ENCODE measurements at places on chromosomes 2 and 18.

DNA sequence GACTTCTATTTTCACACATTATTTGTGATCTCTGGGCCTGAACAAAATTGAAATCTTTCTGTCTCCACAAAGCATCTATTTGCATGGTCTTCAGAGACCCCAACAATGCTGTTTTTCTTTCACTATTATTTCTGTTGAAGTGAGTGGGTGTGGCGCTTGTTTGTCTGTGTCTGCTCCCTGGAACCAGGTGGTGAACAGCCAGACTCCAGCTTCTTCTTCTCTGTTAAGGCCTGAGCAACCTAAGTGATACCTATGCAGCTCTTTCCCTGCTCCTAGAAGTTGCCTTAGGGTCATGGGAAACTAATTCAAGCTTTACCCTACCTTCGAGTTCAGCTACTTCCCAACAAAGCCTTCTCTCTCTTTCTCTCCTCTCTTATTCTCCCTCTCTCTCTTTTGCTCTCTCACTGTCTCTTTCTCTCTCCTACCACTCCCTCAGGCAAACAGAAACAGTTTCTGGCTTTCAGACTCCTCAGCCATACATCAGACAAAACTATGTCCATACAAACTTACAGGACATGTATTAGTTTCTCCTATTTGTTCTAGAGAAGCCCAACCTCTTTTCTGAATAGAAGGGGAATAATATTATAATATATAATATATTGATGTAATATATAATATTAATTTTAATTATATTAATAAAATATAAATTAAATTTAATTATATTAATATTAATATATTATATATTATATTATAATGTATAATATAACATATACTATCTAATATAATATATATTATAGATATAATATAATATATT, 552.5 kb downstream of the DSC3 start:
- no peak for DNase-seq

DNA sequence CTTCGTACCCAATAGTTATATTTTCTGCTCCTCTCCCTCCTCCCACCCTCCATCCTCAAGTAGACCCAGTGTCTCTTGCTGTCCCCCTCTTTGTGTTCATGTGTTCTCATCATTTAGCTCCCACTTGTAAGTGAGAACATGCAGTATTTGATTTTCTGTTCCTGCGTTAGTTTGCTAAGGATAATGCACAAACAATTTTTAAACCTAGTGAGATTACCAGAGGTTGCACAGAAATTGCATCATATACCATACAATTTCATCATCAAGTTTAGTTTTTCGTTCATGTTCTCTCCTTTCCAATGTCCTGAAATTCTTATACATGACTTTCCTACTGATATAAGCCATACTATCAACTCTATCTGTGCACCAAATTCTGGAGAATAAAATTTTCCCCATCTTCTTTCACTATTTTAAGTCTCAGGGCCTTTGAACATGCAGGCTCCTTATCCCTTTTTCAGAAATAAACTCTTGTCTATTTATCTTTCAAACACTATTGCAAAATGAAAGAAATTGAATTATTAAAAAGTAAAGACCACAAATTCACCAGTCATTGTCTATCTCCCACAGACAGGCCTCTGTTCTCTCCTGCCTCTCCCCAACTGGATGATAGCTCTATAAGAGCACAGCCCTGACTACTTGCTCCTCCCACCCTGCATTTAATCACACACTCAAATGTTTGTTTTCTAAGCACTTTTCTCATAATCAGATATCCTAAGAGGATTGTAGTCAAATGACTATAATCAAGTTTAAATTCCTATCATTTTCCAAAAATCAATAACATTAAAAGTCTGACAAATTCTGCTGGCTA, 27.2 kb upstream of the B4GALT6 start:
- no peak for DNase-seq

- DNase-seq: no peak
These were observed 111.3 kb downstream of the EML6 start for GRCh38 chr2:54834721-54835120.

GRCh38 chr2:145815933-145816332, 1296.0 kb upstream of the ZEB2 start:
- DNase-seq: no peak

Data from stimulated activated CD8-positive, alpha-beta memory T cell treated with anti-CD3 and anti-CD28 coated beads, Interleukin-4, amount 100 ng/mL, for 4 hours (primary cell).